ENCODE measurements at places on chromosomes 16 and 17. TPM values are rescaled to one million over a fixed set of nuclear protein-coding genes. Genes with fewer than 3 reads are reported as not detected.

LGALS9B gene
- 0.67 TPM for polyA plus RNA-seq

KRTAP17-1 gene
- polyA plus RNA-seq: not detected

TEX14 gene
- polyA plus RNA-seq: 0.18 TPM

IGF2BP1 gene
- 0.13 TPM for polyA plus RNA-seq

GH1 gene
- polyA plus RNA-seq: not detected

- no peak for DNase-seq
These were observed 2.9 kb upstream of the WIPI1 start for GRCh38 chr17:68460146-68460545.

DNA sequence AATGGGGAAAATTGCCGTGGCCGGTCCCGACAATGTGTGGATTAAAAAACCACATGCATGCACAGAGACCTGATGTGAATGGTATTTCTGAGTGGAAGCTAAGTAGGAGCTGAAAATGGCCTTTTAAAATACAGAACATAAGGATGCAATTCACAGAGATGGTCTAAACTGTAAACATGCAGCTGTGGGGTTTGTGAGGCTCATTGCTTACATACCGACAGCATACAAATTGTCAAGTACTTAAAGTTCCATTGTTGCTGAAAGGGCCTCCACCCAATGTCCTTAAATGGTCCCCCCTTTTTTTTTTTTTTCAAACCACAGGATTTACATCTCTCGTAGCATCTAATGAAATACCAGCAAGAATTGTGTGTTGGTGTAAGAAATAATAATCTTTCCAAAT, 523.2 kb downstream of the MAF start:
- DNase-seq: no peak

GRCh38 chr16:88373927-88374492, 8.7 kb upstream of the ZNF469 start:
- peak; percentile 26 for DNase-seq

DNA sequence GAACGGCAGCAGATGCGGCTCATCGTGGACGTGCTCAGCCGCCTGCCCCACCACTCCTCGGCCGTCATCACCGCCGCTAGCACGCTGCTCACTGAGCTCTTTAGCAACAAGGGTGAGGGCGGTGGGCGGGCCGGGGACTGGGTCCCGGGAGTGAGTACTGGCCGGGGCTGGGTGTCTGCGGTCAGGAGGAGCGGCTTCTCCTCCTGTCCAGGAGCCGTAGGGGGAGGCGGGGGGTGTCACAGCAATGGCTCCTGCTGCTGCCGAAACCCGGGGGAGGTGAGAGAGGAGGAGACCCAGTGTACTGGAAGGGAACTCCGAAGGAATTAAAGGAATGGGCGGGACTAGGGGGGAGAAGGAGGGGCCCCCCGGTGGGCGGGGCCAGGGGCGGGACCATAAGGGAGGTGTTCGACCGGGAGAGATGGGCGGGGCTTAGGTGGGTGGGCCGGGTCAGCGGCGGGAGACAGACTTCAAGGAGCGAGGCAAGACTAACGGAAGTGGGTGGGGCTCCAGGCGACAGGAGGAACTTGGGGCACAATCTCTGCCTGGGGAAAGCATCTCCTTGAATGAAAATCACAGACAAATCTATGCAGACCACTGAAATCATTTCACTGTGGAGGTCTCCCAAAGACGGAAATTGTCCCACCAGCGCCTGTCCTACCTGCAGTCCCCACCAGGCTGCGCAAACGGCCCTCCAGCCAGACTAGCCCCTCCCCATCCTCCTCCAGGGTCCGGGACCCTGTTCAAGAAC, 2.4 kb downstream of the NAGS start:
- DNase-seq: peak; percentile 99

DNA sequence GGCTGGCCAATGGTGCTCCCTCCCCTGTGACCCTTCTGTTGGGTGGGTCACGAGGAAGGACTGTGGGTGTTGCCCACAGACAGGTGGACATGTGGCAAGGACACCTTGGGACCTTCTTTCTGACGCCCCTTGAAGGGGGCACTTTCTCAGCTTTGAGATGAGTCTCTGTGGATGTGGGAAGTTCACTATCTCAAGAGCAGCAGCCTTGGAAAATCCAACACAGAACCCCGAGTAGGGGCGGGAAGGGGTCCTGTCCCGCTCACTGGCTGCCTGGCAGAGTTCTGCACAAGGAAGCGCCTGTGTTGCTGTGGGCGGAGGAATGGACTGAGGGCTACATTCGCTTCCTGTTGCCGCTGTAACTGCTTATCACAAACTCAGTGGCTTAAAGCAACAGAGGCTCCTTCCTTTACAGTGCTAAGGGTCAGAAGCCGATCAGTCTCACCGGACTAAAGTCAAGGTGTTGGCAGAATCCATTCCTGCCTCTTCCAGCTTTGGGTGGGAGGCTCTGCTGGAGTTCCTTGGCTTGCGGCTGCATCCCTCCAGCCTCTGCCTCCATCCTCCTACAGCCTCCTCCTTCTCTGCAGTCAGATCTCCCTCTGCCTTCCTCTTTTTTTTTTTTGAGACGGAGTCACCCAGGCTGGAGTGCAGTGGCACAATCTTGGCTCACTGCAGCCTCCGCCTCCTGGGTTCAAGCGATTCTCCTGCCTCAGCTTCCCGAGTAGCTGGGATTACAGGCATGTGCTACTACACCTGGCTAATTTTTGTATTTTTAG, 305.2 kb downstream of the SEC14L1 start:
- DNase-seq: peak; percentile 73

DNA sequence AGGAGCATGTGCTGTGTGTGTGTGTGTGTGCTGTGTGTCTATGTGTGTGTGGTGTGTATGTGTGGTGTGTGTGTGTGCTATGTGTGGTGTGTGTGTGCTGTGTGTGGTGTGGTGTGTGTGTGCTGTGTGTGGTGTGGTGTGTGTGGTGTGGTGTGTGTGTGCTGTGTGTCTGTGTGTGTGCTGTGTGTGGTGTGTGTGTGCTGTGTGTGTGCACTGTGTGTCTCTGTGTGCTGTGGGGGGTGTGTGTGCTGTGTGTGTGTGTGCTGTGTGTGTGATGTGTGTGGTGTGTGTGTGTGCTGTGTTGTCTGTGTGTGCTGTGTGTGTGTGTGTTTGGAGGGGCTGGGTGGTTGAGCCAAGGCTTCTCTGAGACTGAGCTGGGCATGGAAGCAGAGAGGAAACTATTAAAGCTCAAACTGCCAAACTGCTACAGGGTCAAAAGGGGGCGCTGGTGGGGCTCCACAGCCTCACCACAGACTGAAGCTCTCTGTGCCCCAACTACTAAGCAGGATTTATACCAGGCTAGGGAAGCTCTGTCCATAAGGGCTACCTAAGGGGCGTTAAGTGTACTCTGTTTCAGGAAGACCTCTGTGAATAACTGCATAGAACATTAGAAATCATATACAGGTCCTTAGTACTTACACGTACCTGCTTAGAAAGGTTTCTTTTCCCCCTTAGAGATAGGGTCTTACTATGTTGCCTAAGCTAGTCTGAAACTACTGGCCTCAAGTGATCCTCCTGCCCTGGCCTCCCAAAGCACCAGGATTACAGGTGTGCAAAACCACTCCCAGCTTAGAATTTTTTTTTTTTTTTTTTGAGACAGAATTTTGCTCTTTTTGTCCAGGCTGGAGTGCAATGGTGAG, 27.8 kb upstream of the GHDC start:
- DNase-seq: no peak

GRCh38 chr17:5355421-5356129, 63.9 kb downstream of the NUP88 start:
- DNase-seq: no peak

GRCh38 chr17:55527540-55528118, 16.4 kb upstream of the SMIM36 start:
- DNase-seq: no peak

- peak; percentile 93 for DNase-seq
These were observed at the start of gene KCNJ2 for GRCh38 chr17:70168977-70169708. Gene KCNJ2 (plus strand): TSS chr17:70169532. CDS start chr17:70175040, 5,508 bp downstream.

Data from aorta (tissue), 5 donors.